ENCODE measurements at places on chromosomes 3 and 15.

DNA sequence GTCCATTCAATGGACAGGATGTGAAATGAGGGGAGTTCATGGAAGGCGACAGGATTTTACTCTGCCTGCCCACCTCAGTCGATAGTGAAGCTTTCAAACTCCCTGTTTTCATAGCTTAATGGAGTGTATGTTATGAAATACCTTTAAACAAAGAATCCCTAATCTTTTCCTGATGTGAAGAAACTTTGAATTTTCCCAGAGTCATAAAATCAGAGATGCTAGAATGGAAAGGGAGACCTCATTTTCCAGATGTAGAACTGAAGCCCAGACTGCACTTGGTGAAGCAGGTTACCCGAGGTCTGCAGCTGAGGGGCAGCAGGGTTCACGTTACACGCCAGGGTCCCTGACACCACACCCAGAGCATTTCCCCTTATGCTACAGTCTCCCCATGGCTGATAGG is 34.7 kb upstream of the LACTB start:
- no peak for DNase-seq

GRCh38 chr3:90010341-90010740 is 902.9 kb downstream of the EPHA3 start:
- DNase-seq = no peak

GRCh38 chr15:68594533-68595259 is 15.9 kb downstream of the CORO2B start:
- DNase-seq = no peak

DNA sequence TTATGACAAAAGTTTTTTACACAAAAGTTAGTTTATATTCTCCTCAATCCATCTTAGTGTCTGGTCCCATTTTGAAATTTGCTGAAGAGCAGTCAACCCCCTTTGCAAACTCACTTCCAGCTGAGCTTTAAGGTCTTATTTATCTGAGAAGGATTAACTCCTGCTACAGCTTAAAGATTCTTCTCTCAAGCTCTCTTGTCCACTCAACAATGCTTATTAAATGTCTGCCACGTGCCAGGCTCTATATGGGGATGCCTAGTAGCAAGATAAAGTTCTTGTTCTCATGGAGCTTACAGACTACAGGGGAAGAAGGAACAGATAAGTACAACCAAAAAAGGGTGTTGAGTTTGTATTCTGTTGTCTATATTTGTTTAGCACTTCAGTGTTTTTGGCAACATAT is 18.7 kb downstream of the TMPRSS7 start:
- no peak for DNase-seq

DNA sequence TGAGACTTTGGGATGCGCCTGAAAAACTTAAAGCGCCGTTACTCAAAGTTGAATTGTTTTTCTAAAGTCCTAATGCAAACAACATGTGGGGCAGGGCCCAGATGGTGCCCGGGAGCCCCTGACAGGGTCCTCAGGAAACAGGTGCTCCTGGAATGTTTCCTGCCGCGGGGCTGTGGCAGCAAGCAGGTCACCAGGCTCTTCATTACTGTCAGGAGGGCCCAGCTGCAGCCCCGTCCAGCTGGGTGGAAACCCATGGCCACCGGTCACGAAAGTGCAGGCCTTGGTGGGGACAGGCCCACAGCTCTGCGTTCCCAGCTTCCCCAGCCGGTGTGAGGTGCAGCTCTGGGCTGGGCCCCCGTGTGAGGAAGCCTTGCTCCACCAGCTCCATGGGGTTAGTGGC is 63.9 kb upstream of the GATA2 start:
- DNase-seq = no peak
